ENCODE measurements at places on chromosomes 1 and 21. TPM values are rescaled to one million over a fixed set of nuclear protein-coding genes. Genes with fewer than 3 reads are reported as not detected.

Gene RIMS3
- total RNA-seq, result 2.7 TPM

- no peak for DNase-seq
These were observed 36.6 kb downstream of the RUNX3 start for GRCh38 chr1:24893431-24893830.

GRCh38 chr1:223276029-223276428 lies 87.9 kb downstream of the SUSD4 start:
- peak; percentile 9 for DNase-seq

- DNase-seq, result no peak
These were observed 25.2 kb upstream of the PCBP3 start for GRCh38 chr21:45618287-45618686.

GRCh38 chr1:51328279-51328678 lies 2.1 kb downstream of the TTC39A start:
- no peak for DNase-seq

DNA sequence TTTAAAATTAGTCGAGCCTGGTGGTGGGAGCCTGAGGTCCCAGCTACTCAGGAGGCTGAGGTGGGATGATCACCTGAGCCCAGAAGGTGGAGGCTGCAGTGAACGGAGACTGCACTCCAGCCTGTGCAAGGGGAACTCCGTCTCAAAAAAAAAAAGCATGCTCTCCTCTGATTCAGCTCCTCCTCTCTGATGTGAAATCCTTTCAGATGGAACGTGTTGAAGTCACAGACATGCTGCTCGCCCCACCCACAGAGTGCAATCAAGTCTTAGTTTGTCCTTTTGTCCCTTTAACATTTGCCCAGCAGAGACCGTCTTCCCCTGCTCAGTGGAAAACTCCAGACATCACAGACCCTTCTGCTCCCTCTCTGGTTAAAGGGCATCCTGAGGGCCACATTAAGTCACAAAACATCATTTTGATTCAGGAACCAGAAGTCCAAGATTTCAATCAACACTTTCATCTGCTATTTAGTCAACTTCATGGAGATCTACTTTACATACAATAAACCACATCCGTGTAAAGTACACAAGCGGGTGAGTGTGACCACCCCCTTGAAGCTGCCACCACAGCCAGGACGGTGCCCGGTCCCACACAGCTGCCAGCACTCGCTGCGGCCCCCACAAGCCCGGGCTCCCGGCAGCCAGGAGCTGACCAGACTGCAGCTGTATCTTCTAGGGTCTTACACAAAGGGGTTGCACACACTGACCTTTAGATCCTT lies 18.9 kb upstream of the RNF223 start:
- DNase-seq, result no peak

Data from activated CD4-positive, alpha-beta T cell treated with anti-CD3 and anti-CD28 coated beads for 36 hours (primary cell).